Foreskin keratinocyte (primary cell): ENCODE measurements at places on chromosomes 3 and 15.

DNA sequence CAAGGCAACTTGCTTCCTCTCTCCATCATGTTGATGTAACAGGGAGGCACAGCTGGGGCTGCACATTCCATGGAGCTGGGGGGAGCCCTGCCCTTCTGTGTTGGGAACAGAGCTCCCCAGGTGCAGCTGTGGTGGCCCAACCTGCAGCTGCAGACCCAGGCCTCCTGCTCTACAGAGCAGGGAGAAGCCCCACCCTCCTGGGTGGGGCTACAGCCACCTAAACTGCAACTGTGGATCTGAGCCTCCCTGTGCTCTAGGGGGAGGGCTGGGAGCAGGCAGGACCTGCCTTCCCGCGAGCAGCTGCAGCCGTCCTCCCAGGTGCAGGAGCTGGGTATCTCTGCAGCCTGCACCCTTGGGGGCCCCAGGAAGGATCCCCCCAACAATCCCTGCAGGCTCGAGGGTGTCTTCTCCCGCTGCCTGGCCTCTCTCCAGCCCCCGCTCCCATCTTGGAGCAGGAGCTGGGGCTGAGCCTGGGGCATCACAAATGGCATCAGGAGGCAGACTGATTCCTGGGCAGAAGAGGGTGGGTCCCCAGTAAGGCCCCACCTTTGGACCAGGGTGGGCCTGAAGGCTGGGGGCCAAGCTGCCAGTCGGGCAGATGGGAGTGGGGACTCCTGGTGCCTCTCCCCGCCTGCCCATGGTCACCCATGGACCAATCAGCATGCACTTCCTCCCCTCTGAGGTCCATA, 7.4 kb downstream of the LRRC58 start:
- no peak for DNase-seq

- DNase-seq: no peak
Measured at GRCh38 chr3:14518893-14519292, 21.2 kb downstream of the GRIP2 start.

- DNase-seq: no peak
Measured at GRCh38 chr3:133125802-133126201, 87.6 kb downstream of the TMEM108 start.

DNA sequence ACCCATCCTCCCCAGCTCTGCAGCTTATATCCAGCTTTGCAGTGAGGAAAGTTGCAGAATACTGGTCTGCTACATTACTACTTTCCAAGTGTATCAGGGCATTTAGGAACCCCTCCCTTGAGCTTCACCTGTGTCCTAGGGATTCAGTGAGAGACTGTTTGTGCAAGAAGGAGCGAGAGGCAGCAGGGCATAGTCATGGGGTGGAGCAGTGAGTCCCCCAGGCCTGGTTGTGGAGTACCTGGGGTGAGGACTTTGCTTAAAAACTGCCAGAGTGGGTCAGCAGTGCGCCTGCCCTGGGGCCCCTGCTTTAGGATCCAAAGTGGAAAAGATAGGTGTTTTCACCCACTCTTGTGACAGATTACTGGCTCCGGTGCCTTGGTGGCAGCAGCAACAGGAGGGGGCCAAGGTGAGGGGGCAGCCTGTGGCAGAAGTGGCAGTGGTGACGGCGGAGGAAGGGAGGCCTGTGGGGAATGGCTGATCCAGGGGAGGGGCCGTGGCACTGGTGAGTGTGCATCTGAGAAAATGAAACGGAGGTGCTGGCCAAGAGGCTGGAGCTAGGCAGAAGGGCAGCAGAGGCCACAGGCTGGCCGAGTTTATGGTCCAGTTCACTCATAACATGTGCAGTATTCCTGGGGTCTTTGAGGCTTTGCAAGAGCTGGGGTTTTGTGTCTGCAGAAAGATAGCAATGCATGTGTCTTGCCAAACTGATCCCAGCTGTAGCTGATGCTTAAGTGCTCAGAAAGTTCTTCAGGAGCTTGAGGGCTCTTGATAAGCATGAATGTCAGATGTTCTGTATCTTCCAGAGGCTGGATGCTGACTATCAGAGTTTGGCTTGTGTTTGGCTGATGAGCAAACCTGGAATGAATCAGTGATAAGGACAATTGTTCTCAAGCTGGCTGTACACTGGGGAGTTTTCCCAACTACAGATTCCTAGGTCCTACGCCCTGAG, 43.4 kb downstream of the GOLGA6A start:
- no peak for DNase-seq

DNA sequence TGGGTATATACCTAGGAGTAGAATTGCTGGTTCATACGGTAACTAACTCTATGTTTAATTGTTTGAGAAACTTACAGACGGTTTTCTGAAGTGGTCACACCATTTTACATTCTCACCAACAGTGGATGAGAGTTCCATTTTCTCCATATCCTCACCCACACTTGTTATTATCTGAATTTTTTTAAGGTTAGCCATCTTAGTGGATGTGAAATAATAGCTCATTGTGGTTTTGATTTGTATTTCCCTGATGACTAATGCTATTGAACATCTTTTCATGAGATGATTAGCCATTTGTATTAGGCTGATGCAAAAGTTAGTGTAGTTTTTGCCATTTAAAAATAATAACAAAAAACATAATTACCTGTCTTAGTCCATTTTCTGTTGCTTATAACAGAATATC, 18.6 kb downstream of the CSTA start:
- DNase-seq: peak; percentile 65

DNA sequence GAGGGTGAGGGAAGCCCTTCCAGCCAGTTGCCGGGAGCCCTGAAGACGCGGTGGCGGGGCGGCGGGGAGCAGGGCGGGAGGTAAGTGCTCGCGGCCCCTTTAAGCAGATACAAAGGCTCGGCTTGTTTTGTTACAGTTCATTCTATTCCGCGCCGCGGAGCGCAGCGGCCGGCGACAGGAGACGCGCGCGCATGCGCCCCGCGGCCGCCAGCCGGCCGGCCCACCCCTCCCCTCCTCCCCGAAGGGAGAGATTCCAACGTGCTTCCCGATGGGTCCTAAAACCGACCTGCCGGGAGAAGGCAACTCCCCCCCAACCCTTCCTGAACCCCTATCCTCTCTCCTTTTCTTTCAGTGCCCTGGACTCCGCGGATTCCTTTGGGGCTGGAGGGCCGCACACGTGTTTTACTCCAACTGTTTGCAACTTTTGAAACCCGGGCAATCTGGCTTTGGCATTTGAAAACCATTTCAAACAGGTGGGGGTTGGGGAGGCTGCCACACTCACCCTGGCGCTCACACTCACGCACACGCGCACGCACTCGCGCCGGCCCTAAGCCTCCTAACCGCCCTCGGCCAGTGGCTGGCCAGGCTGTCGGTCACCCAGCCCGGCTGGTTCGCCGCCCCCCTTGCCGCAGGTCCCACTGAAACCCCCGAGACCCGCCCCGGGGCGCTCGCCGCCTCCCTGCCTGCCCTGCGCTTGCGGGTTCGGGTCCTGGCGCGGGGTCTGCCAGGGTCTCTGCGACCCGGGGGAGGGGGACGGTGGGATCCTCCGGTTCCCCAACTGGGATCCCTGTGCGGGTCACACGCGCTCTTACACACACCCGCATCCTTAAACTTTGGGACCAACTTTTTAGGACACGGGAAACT, at the start of gene MAGI1:
MAGI1 (minus strand) TSS at position 193 of the 864 bp plus-strand sequence. CDS start 610 bp downstream, outside the sequence.
- peak; percentile 81 for DNase-seq

DNA sequence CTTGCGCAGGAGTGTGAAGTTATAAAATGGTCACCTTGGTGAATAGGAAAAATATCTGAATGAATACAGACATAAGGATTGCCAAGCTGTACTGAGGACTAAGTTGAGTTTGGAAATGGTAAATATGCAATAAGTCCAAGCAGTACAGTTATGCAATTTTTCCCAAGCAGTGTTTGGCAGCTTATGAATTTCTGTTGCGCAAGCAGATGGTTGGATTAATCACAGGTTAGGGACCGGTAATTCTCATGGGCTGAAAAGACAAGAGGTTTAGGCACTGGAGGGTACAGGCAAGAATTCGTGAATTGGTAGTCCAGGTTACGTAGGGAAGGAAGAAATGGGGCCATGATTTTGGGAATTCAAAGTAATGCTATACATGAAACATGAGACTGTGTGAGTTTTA, 210.3 kb downstream of the RAP2B start:
- DNase-seq: peak; percentile 38

DNA sequence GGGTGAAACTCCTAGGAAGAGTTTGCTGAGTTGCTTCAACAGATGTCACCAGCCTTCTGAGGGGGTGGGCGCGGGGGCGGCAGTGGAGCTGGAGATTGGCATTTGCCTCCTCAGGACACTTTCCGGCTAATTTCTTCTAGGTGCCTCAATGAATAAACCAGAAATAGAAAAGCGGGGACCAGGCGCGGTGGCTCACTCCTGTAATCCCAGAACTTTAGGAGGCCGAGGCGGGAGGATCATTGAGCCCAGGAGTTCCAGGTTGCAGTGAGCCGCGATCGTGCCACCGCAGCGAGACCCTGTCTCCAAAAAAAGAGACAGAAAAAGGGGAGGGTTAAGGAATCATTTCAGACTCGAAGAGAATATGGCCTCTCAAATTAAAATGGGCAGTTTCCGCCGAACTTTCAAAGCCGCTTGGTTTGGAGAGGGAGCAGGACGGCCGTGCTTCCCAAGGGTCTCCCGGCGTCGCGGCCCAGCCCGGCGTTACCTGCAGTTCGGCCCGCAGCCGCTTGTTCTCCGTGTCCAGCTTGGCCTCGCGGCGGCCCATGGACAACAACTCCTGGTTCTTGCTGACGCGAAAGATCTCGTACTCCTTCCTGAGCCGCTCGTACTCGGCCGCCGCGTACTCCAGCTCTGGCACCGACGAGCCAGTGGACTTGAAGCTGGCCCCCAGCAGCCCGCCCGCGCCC, 587 bp downstream of the NPHP3 start:
- peak; percentile 35 for DNase-seq

DNA sequence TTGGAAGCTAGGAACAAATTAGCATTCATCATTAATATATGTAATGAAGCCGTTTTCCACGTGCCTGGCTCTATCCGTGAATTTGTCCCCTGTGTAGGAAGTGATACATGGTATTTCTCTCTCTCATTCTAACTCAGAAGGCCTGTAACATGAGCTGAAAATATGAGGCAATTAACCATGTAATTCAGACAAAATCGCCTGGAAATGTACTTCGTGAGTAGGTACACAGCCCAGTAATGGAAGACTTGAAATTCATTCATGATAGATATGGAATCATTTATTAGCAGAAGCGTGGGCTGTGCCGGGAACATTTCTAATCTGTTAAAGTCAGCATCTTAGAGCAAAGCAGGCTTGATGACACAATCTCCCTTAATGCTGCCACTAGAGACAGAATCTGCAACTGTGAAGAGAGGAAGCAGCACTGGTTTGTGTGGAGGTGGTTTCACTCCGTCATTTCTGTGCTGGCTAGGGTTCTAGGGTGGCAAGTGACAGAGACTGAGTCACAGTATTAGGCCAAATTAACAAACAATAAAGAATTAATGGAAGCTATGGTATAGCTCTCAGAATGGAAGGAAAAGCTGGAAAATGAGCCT, 225.0 kb upstream of the PROK2 start:
- DNase-seq: no peak

DNA sequence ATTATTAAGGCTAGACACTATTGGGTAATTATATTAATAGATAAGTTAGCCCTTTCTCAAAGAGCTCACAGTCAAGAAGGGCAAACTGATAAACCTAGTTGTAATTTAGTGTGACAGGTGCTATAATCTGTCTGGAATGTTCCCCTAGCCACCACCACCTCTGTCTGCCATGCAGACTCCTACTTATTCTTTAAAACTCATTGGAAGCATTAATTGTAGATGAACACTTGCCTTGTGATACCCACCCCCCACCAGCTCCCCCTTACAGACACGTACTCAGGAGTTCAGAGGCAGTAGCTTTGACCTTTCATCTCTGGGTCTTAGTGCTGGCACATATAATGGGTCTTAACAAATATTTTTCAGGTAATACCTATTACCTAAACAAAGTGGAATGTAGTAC, 195.9 kb downstream of the TP63 start:
- DNase-seq: no peak

DNA sequence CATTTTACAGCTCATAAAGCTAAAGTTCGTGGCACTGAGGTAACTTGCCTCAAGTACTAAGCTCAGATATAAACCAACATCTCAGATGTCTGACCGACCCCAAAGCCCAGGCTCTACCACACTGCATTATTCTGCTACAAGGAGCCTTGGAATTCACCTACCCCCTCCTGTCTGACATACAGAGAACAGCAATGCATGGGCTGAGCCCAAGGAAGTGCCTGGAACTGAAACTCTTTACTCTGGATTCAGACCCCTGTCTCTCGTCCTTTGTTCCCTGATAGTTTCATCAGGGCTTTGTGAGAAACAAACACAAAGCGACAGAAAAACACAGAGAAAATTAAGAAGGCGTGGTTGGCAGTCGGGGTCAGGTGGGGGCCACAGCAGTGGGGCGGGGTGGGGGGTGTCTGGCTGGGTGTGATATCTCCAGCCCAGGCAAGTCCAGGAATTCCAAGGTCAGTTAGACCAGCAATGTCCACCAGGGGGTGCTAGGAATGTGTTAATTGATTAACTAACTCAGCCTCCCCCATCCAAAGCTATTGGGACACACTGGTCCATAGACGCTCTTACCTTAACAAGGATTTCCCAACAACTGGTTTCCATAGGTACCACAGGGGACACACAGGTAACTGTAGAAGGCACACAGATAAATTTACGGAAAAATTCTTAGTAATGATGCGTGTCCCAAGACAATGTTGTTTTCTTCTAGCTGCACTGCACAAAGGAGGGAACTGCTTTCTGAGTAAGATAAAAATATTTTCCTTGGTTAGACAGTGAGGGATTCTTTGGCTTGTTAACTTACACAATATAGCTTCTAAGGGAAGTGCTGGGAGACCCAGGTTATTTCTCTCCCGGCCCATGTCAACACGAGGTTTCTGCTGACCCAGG, 18.8 kb upstream of the SSUH2 start:
- no peak for DNase-seq

GRCh38 chr3:141360888-141361598, 7.3 kb upstream of the ZBTB38 start:
- peak; percentile 62 for DNase-seq

GRCh38 chr3:169390271-169390670, 273.2 kb downstream of the MECOM start:
- no peak for DNase-seq

- no peak for DNase-seq
Measured at GRCh38 chr3:116951610-116952009, 242.0 kb downstream of the TUSC7 start.

- DNase-seq: no peak
Measured at GRCh38 chr15:95210436-95210981, 979.1 kb downstream of the MCTP2 start.

GRCh38 chr3:36895496-36896409, 49.1 kb downstream of the TRANK1 start:
- no peak for DNase-seq

- no peak for DNase-seq
Measured at GRCh38 chr3:130897316-130897715, 3.4 kb downstream of the ATP2C1 start.

DNA sequence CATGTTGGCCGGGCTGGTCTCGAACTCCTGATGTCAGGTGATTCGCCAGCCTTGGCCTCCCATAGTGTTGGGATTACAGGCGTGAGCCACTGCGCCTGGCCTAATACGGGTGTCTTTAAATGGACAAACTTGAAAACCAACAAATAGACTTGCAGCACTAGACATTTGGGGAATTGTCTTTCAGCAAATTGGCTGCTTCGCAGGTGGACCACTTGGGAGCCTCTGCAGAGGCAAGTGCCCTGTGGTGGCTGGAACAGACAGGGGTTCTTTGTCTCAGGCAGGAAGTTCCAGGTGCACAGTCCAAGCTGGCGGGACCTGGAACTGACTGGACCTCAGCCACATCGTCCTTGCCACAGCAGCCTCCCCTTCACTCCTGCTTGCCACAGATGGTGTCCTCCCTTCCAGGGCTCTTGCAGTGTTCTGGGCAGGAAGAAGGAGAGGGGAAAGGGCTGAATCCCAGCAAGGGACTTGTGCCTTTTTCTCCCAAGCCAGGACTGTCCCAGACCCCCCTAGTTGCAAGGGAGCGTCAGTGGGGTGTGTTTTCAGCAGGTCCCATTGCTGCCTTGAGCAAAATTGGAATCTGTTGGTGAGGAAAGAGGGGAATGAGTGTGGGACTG, 94.3 kb downstream of the TBC1D2B start:
- DNase-seq: no peak
